Activated gamma-delta T cell treated with Interleukin-2 at 50 U/mL for 16 hours (primary cell): ENCODE measurements at places on chromosomes 1 and 21.

DNA sequence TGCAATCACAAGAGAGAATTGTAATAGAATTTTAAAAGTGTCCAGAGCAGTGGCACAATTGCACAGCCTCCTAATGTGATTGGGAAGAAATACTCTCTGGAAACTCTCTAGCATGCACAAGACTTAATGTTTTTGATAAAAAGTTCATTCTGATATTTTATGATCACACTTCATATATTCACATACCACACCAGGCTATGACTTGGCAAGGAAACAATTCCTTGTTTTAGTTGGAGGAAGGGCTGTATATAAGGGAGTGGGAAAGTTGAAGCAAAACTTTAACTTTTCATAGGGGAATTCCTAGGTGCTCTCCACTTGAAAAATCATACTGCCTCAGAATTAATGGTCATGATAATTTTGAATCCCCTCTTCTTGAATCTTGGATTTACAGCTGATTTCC, 61.5 kb upstream of the ASB17 start:
- no peak for DNase-seq

DNA sequence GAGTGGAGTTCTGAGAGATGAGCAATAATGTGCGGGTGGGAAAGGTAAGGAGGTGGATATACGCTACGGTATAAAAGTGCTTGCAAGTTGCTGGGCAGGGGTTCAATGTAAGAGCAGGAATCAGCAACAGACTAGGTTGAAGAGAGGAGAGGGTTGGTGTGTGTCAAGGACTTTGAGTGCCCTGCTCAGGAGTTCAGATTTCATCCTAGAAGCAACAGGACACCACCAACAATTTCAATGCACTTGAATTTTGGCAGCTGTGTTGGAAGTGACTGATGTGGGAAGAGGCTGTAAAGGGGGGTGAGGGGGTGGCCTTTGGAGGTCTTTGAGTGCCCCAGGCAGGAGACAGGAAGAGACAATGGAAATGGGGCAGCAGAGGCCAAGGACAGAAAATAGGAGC, 57.3 kb downstream of the RHOU start:
- DNase-seq = no peak

GRCh38 chr1:173112129-173112528, 61.4 kb upstream of the TNFSF18 start:
- DNase-seq = no peak

DNA sequence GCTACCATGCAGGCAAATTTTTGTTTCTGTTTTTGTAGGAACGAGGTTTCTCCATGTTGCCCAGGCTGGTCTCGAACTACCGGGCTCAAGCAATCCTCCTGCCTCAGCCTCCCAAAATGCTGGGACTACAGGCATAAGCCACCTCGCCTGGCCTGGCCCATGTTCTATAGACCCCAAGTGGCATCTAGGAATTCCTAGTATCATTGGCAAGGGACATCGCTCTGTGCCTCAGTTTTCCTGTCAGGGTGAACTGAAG, 14.5 kb downstream of the NES start:
- no peak for DNase-seq

- DNase-seq = no peak
Observed at GRCh38 chr1:33433509-33434362, 2.8 kb upstream of the PHC2 start.

DNA sequence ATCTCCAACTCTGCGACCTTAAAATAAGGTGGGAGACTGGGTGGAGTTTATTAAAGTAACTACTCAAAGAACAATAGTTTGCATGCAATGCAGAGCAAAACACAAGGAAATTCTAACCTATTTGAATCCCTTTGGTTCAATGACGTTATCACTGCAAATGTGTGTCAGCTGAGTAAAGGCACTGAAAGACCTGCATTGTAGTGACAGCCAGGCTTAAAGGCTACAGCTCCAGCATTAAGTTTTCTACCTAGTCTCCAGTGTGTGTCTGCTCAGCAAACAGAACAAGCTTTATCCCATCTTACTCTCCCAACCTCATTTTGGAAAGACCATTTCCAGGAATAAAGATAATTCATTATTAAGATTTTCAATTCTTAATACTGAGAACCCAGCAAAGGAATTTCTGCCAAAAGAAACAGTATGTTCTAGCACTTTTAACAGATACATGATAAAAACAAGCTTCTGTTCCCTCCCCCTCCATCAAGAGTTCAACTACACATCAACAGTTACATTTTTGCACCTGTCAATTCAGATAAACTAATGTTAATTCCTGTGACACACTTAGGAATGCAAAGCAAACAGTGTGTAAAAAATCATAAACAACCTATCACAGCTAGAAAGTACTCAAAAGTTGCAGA, 14.2 kb downstream of the PTP4A2 start:
- DNase-seq = no peak

DNA sequence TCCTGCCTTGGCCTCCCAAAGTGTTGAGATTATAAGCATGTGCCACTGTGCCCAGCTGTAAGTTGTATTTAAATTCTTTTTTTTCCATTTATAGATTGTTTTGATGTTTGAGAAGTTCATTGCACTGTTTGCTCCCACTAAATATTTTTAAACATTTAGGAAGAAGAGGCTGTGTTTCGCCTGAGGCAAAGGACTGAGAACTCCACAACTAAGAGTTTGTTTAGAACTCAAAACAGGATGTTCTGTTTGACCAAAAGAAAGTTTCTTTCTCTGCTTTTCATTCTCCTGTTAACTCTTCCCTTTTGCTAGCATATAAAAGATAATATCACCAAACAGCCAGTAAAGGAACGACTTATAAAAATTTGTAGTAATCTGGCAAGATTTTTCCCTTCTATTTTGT, 87.0 kb downstream of the RUNX1 start:
- no peak for DNase-seq

- DNase-seq = no peak
Observed at GRCh38 chr1:225875044-225875815, 7.0 kb downstream of the TMEM63A start.

- DNase-seq = no peak
Observed at GRCh38 chr21:27584256-27584655, 617.4 kb upstream of the ADAMTS5 start.

- no peak for DNase-seq
Observed at GRCh38 chr21:45611296-45611695, 32.2 kb upstream of the PCBP3 start.

DNA sequence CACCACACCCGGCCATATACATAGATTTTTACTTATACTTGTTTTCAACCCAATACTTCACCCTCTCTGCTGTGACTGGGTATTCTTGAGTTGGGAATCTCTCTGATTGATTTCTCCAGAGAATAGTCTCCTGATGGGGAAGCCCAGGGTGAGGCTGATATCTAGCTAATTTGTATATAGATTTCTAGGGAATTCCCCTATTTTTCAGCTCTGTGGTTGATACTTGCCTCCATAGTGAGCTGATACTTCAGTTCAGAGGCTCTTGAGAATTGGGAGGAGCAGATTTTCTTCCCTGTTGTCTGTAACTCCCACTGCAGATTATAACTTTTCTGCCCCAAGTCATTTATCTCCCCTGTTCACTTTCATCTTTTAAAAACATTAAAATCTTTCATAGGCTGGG, 14.5 kb upstream of the SH3BGRL3 start:
- no peak for DNase-seq

GRCh38 chr1:21318714-21319159, 28.5 kb upstream of the ECE1 start:
- DNase-seq = no peak

DNA sequence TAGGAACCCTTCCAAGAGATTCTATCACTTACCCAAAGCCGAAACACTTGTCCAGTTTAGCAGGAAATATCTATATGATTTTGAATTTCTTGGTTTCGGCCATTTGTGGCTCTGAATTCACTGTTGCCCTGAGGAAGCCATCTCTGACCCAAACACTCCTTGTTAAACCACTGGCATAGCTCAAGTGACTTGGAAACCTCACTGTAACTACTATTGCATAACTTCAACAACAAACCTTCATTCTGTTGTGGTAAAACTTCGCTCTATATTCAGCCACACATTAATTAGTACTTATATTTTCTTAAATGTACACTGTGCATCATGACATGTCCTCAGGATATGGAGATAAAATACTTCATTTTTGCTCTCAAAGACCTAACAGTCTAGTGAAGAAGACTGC, 63.2 kb downstream of the ST6GALNAC3 start:
- DNase-seq = no peak

GRCh38 chr1:85867189-85867588, 159.0 kb upstream of the ZNHIT6 start:
- DNase-seq = no peak

GRCh38 chr1:1020415-1021009, 592 bp downstream of the AGRN start:
- no peak for DNase-seq

DNA sequence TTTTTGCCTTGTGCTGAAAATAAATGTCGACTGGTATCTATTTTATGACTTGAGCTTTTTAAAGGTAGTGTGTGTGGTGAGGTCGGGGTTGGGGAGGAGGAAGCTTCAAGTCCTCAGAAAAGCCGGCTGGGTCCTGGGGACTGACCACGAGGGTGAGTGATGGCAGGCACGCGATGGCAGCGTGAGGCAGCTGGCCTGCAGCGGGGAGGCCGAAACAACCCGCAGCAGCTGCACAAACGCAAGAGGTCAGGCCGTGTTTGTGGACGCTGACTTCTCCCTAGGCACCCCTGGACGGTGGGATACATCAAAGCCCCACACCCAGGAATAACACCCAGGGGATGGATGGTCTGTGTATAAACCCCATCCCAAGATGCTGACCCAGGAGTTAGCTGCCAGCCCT, 51.4 kb downstream of the ZBTB18 start:
- no peak for DNase-seq

GRCh38 chr1:155322953-155323728, 2.4 kb downstream of the RUSC1 start:
- DNase-seq = peak; percentile 86

GRCh38 chr21:35436899-35437298, 387.8 kb upstream of the RUNX1 start:
- no peak for DNase-seq

DNA sequence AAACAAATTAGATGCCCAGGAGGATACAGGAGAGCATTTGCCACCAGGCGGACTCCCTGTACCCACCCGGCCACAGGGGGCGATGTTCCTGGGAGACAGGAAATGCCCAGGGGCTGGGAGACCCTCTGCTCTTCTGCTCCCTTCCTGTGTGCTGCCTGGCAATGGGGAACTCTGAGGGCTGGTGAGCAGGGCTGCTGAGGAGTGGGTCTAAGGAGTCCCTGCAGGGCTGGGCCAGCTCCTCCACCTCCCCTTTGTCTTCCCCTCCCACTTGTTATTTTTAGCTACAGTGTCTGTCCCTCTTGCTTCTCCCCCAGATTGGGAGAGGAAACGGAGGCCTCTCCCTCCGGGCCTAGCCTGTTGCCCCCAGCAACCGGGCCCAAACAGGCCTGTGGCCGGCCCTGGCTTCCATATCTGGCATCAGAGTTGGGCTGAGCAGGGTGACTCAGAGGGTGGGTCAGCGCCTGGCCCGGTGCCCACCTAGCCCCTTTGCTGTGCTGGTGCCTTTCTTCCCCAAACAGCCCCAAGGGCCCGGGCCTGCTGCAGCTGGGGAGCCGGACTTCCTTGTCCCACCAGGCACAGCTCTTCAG, 11.6 kb downstream of the LMNA start:
- DNase-seq = peak; percentile 64

GRCh38 chr1:25713961-25714360, 86.0 kb upstream of the SELENON start:
- no peak for DNase-seq

GRCh38 chr1:152047730-152048415, 11.1 kb upstream of the S100A11 start:
- peak; percentile 89 for DNase-seq

- no peak for DNase-seq
Observed at GRCh38 chr1:180028864-180029263, 74.3 kb downstream of the CEP350 start.

DNA sequence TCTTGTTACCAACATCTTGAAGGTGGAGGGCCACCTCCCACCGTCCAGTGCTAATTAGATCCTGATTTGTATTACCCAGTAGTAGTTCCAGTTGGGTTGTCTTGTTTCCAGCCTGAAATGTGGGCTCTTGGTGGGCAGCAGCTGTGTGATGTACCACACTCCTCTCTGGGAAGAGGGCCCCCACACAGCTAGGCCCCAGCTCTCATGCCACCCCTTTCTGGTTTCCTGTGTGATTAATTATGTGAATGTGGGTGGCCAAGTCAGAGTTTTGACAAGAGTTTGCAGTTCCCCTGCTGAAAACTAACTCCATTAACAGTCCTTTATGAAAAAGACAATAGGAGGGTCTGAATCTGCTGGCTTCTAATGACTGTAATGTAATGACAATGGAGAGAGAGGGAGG, 3.8 kb downstream of the HMGB4 start:
- DNase-seq = no peak

- no peak for DNase-seq
Observed at GRCh38 chr1:16397120-16397519, 30.1 kb downstream of the SZRD1 start.

- no peak for DNase-seq
Observed at GRCh38 chr1:165877940-165878556, 50.6 kb downstream of the UCK2 start.

- no peak for DNase-seq
Observed at GRCh38 chr1:200035956-200036618, 8.6 kb downstream of the NR5A2 start.

- no peak for DNase-seq
Observed at GRCh38 chr1:55741516-55741915, 526.4 kb upstream of the USP24 start.

DNA sequence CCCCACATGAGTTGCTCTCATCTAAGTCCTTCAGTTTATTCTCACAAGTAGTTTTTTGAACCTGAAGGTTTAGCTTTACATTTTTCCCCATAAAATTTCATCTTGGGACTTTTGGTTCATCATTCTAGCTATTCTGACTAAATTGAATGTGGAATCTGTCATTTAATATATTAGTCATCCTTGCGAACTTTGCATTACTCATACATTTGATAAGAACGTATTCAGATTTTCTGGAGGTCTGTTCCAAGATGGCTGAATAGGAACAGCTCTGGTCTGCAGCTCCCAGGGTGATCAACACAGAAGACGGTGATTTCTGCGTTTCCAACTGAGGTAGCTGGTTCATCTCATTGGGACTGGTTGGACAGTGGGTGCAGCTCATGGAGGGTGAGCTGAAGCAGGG, 59.8 kb upstream of the CSF1 start:
- DNase-seq = no peak
